ENCODE measurements at places on chromosomes 4 and X. TPM values are rescaled to one million over a fixed set of nuclear protein-coding genes. Genes with fewer than 3 reads are reported as not detected.

DNA sequence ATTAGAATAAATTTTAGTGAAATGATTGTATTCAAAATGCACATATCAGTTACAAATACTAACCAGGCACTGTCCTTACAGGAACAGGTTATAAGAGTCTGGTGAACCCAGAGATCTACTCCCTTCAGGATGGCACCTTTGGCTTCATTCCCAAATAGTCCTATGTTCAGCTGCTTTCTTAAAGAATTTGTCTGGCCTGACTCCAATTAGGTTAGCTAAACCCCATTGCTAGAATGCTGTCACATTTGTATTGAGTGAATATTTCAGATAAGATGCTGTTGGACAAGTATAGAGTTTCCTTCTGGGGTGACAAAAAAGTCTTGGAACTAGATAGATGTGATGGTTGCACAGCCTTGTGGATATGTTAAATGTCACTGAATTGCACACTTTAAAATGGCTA lies 69.4 kb downstream of the EFHC2 start:
- no peak for DNase-seq

GRCh38 chr4:189021831-189022230 lies 882.6 kb downstream of the TRIML1 start:
- DNase-seq = no peak

- no peak for DNase-seq
These were observed 32.8 kb downstream of the PASD1 start for GRCh38 chrX:151596282-151596681.

DNA sequence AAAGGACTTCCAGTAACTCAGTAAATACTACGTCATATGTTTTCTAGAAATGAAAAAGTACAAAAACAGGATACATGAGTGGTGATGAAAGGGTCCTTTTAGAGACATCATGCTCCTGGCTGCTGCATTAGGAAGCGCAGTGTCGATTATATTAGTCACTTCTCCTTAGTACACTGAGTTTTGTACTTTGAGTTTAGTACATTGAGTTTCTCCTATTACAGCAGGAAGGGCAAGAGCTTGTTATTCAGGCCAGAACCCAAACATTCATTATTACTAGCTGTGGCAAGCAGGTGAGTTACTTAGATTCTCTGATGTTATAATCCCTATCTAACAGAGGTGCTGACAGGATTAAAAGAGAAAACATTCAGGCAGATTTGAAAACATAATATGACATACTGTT lies 21.3 kb downstream of the RPGR start:
- no peak for DNase-seq

GRCh38 chr4:159562366-159562765 lies 459.5 kb downstream of the RAPGEF2 start:
- no peak for DNase-seq

ENPP6 gene
- total RNA-seq = 1.2 TPM

POU4F2 gene
- total RNA-seq = 3.8 TPM

DNA sequence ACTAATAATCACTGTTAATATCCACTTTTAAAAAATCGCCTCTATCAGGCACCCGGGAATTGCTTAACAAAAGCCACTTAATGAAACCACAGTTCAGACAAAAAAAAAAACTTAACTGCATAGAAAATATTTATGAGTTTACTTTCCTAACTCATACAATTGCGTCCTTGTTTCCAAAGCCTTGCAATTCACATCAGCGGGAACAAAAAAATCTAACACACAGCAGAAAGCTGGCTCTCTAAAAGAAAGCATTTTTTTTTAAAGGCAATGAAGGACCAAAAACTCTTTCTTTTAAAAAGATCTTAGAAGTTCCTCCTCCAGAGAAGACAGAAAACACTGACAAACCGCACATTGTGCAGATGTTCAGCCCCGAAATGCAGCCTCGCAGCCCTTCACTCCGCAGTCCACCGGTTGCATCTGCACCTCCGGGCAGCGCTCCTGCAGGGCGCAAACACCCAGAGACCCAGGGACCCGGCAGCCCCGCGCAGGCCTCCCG lies 812 bp downstream of the FAT1 start:
- DNase-seq = peak; percentile 21

DNA sequence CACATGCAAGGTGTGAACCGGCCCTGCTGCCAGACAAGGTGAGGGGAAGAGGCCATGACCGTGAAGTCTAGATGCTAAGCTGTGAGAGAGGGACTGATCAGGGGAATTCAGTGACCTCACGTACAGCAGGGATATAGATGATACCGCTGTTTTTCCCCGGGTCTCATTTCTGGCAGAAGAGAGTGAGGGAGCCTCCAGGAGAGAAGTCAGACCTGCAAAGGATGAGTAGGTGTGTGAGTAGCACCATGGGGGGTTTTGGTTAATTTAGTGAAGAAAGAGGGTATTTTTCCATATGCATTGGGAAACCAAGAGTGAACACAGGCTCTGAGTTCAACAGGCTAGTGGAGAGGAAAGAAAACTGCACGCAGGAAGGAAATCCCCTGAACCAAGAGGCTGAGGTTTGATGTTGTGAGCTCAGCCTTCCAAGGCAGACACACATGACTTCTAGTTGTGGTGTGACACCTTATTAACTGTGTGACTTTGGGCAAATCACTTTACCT lies 127.6 kb upstream of the GATB start:
- DNase-seq = no peak

GRCh38 chr4:39256436-39256835 lies 74.1 kb downstream of the WDR19 start:
- DNase-seq = no peak

- no peak for DNase-seq
These were observed 391.2 kb upstream of the ADGRL3 start for GRCh38 chr4:60808726-60809485.

DNA sequence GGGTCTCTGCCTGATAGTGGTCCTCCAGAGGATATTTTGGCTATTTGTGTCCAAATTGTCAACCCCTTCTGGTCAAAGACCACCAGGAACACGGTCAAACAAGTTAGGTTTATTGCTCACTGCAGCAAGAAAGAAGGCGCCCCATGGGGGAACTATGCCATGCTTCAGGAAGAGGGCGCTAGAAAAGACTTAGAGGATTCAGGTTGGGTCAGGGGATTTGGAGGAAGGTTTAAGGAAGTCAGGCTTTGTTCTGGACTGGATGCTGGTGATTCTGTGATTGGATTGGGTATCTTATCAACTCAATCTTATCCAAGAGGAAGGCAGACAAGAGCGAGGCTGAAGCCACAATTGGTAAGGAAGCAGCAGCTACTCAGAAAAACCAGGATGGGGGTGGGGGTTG lies 14.3 kb upstream of the ELF4 start:
- no peak for DNase-seq

DNA sequence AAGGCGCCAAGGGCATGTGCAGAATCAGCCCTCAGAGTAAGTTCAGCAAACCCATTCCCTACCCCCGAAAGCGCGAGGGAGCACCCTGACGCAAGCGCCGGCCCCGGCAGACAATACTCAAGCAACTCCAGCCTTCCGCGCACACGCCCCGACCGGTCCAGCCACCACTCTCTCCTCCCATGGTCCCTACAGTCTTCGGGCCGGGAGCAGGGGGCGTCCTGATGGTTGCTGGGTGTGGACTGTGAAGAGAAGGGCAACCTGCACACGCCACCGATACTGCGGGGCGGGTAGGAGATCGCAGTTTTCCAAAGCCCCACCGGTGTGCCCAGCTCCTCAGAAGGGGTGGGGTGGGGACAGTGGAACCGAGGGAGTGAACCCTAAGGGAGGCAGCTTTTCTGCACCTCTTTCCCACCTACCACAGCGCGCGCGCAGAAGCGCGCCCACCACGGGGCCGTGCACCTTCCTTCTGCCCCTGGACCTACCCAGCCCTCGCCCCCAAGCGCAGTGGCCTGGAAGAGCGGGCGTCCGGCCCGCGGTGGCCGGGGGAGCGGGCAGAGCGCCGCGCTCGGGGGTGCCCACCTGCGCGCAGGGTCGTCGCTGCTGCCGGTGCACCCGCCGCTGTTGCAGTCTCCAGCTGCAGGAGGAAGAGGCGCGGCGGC lies 650.2 kb upstream of the DIPK2B start:
- DNase-seq = no peak

GRCh38 chr4:64807821-64808220 lies 398.6 kb upstream of the TECRL start:
- no peak for DNase-seq

HERC6 gene
- 2.4 TPM for total RNA-seq

DNA sequence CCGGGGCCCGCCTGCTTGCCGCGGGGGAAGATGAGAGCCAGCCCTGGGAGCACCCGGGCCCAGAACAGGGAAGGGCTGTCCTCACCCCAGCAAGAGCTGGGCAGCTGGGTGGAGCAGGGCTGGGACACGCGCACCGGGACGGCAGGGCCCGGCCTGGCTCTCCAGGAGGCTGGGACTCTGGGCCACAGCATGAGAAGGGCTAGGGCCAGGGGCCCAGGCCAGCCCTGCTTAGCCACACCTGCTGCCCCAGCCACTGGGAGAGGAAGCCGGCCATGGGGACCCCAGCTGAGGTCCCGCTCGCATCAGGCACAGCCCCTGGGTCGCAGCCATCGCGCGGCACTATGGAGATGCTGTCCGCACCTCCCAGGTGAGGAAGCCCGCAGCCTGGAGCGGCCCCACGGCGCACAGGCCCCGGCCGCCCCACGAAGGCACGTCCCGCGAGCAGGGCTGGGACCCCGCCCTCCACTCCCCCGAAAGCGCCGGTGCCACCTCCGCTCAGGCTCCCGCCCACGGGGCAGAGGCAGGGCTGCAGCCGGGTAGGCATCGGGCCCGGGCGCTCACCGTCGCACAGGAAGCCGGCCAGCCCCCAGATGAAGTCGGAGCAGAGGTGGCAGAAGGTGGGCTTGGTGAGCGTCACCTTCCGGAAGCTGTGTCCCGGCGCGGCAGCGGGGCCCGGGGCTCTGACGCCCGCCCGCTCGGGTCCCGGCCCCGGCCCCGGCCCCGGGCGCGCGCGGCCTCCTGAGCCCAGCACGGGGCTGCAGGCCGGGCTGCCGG lies 531 bp downstream of the DGKQ start:
- DNase-seq = no peak

GRCh38 chr4:3703343-3703676 lies 62.9 kb upstream of the ADRA2C start:
- DNase-seq = no peak

GRCh38 chr4:74364652-74365491 lies at the start of gene EREG:
EREG (plus strand) TSS chr4:74365145; CDS start chr4:74365309, 164 bp downstream.
- DNase-seq = no peak

GRCh38 chr4:41122775-41123174 lies 91.6 kb downstream of the APBB2 start:
- no peak for DNase-seq

DNA sequence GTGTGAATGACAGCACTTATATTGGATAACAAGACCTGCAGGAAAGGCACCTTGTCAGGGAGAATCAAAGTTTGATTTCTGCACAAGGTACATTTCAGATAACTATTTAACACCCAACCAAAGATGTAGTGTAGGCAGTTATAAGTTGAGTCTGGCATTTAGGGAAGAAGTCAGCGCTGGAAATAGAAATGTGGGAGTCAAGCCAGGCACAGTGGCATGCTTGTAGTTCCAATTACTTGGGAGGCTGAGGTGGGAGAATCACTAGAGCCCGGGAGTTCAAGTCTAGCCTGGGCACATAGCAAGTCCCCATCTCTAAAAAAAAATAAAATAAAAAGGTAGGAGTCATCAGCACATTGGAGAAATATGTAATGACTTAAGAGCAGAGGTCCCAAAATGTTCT lies 295.1 kb downstream of the ZNF674 start:
- DNase-seq = no peak

DNA sequence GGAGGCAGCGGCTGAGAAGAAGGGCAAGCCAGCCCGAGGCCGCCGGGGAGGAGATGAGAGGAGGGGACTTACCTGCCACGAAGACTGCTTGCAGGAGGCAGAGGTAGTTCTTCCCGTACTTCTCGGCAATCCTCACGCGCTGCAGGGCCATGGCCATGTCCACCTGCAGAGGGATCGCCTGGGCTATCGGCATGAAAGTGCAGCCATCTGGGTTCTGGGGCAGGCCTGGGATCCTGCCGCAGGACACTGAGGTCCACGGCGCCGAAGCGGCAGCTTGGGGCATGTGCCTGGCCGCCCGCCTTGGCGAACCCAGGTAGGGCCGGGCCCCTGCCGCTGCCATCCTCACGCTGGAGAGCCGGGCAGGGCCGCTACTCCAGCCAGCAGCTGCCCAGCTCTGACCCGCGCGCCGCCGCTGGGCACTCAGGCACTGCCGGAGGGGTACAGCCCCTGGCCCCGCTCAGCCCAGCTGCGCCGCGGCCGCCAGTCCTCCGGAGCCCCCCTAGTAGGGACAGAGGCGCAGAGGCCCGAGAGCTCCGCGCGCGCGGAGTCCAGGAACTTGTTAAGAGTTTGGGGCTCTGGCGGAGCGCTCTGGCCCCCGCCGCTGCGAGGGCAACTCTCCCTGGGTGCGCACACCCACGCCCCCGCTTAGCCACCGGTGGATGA lies 16.0 kb downstream of the MCF2 start:
- no peak for DNase-seq

DNA sequence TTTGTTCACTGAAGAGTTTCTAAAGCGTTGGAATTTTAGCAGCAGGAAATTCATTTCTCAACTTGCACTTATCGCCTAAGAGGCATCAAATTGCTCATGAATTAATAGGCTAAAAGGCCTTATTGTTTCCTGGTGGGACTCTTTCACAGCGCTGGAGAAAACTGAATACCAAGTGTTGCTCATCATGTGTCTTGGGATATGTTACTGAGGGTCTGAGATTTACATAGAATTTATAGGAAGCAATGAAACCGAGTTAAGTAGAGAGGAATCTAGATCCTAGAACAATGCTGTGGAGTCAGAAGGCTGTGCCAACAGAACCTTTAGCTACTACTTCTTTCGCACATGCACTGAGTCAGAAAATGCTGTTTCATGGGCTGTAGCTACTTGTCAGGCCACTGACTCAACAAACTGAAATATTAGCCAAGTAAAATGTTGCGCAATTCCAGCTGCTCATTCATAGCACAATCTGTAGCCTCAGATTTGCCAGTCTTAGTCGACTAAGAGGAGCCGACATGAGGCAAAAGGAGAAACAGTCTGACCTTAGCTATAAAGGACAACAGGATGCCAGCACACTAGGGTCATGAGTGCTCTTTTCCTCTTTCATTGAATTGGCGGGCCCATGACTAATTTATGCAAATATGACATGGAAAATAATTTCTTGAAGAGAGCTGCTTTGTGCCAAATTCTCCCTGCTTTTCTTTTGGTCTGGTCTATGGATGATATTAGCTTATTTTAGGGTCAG lies 35.9 kb upstream of the CXCL8 start:
- DNase-seq = no peak

DNA sequence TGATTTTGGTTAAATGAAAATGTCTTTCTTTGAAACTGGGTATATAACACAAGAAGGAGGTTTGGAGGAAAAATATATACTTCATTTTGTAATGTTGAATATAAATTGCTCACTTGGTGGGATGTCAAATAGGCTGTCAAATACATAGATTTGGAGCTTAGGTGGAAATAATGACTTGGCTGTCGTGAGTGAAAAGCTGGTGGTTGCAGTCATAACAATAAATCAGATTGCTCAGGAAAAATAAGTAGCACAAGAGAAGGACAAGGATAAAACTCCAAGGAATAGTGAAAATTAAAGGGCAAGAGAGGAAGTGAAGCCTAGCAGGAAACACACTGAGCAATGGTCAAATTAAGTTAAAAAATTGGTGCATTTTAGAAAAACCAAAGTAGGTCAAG lies 253.0 kb upstream of the ANKRD50 start:
- no peak for DNase-seq

Measured in cerebellum (tissue), 4 donors.